ENCODE measurements at places on chromosomes 12 and 14. TPM values are rescaled to one million over a fixed set of nuclear protein-coding genes. Genes with fewer than 3 reads are reported as not detected.

DNA sequence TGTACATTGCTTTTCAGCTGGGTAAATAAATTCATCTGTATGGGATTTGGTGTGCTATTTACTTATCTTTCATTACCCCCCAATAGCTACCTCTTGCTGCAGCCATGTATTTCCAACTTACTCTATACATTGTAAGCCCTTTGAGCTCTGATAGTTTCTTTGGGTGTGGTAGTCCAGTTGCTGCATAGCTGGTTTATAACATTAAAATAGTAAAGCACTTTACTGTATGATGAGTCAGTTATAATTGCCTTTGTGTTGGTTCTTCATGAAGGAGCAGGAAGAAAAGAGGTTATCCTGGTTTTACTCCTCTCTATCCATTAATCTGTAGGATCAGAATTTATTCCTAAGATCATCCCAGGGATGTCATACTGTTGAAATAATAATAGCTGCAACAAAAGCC is 15.7 kb downstream of the TBC1D30 start:
- DNase-seq: no peak

- DNase-seq: no peak
These were observed 131.2 kb downstream of the CRADD start for GRCh38 chr12:93808169-93808899.

DNA sequence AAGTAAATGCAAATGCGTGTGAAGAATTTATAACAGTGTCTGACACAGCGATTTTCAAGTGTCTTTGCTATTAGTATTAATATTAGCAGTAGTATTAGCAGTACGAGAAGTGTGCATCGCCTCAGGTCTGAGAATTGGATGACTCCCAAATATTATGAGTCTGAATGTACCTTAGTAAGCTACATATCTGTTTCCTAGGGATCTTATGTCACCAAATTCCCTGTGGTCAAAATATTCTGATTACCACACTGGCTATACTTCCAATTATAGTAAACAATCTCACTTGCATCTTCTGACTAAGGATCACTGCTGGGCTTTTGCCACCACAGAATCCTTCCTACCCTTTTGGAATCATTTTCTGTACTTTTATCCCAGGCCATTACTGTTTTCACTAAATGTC is 396.0 kb upstream of the MIS18BP1 start:
- DNase-seq: no peak

DNA sequence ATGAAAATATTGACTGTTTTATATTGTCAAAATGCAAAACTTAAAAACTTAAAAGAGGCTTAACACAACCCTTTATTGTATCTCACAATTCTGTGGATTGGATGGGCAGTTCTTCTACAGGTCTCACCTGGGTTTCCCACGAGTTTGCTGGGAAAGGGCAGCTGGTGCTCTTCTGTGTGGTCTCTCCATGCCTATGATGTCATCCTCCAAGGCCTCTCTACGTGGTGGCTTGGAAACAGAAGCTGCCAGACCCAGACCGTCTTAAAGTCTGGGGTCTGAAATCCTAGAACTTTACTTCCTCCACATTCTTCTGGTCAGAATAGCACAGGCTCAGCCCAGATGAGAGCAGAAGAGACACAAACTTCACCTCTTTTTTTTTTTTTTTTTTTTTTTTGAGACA is 36.5 kb upstream of the KICS2 start:
- no peak for DNase-seq

- DNase-seq: no peak
These were observed 379.1 kb downstream of the APAF1 start for GRCh38 chr12:99024191-99024590.

Gene ZDHHC22
- 12.0 TPM for total RNA-seq

DNA sequence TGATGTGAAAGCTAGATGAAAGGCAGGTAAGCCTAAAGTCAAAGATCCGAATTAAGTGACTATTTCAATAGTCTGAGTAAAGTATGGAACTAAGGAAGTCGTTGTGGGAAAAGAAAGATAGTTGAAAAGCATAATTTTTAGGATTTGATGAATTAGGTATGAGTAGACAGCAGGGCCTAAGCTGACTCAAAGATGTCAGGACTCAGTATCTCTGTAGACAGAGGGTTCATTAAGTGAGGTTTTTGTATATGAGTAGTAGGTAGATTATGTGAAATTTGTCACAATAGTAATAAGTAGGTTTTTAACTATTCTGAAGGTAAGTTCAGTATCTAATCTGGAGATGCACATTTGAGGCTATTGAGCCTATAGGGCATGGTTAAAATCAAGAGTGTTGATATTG is 196.4 kb downstream of the RASSF9 start:
- DNase-seq: no peak

DNA sequence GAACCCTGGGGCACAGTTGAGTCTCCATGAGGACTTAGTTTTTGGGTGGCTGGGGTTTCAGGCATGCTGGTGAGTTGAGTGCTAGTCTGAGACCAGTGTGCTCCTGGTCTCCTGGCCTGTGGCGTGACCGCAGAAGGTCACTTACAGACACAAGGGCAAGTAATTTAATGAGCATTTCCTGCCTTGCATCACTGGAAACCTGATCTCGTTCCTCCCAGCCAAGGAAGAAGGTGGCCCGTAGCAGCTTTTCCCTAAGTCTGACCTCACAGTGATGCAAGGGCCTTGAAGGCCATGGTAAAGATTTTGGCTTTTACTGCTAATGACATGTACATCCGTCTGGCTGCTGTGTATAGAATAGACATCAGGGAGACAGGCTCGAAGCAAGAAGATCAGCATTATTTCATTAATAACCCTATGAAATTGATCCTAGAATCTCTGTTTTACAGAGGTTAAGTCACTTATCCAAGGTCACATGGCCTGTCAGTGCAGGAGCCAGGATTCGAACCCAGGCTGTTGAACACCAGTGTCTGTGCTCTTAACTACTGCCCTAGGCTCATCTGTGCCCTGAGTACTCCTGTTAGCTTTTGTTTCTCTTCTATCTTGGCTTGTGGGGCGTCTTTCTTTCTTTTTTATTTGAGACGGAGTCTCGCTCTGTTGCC is 4.6 kb downstream of the TMEM120B start:
- DNase-seq: no peak

- peak; percentile 55 for DNase-seq
These were observed 97.9 kb downstream of the RFLNA start for GRCh38 chr12:124392667-124393413.

DNA sequence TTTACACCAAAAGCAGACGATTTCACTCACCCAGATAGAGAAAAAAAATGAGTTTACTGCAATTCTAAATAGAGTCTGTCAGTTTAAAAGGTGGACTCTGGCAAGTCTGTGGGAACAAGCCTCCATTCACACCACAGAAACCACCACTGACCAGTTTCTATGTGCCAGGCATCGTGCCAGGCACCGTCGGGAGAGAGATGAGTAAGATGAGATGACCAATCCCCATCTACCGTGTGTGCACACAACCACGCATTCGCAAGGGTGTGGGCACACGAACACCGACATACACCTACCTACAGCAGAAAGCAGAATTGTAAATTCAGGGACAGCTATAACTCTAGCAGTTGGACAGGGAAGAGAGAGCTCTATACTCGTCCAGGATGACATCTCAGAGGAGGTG is 58.3 kb downstream of the PRIMA1 start:
- peak; percentile 33 for DNase-seq

DNA sequence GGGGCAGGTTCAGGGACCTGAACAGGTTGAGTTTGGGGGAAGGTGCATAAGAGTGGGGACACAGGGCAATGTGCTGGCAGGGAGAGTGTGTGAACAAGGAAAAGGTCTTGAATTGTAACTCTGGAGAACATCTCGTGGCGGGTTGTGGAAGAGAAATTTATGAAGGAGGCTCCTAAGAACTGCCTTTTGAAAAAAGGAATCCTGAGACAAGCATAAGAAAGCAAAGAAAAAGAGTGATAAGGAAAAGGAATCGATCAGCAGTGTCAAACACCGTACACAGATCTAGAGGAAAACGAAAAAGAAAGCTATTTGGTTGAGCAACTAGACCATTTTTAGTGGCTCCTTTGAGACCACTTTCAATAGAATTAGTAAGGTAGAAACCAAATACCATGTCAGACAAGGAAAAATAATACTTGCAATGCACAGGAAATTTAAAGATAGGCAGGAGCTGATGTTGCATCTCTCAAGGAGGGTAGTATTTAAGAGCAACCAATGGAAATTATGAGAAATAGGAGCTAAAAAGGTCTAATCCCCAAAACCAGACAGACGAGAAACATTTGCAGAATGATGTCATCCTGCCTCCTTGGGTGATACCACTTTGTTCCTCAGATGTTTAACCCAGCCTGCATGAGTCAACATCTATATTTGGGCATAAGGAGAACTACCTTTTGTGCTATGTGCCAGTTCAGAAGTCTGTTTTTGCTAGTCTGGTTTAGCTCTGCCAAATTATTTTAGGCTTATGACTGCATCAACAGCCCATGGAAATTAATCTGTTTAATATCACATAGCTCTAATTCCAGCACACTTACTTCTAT is 64.5 kb upstream of the STK38L start:
- no peak for DNase-seq

Gene GLT1D1
- total RNA-seq: 8.9 TPM

DNA sequence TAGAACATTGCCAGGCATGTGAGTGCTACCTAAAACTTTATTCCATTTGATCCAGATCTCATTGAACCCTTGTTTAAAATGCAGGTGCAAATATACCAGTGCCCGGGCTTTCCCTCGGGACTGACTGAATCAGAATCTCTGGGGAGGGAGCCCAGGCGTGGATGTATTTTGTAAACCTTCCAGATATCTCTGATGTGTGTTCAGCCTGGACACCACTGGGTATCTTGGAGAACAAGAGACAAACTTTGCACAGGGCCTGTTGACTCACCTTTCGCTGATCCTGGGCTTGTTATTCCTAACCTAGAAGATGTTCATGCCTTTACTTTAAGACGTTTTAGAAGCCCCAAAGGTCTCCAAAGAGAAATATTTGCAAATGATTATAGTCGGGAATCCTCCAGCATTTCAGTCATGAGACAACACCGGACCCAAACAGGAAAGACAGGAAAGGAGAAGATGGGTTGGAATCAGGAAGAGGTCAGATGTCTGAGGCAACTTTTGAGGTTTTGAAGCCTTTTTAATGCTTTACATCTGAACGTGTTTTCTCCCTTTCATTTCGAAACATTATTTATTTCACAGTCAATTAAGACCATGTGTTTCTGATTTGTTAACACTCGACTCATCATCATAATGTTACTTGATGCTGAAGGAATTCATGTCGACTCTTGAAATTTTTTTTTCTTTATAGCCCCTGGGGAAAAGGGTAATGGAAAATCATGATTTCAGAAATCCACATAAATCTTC is 118.6 kb downstream of the PLXNC1 start:
- no peak for DNase-seq

Gene COX6A1
- 367 TPM for total RNA-seq

DNA sequence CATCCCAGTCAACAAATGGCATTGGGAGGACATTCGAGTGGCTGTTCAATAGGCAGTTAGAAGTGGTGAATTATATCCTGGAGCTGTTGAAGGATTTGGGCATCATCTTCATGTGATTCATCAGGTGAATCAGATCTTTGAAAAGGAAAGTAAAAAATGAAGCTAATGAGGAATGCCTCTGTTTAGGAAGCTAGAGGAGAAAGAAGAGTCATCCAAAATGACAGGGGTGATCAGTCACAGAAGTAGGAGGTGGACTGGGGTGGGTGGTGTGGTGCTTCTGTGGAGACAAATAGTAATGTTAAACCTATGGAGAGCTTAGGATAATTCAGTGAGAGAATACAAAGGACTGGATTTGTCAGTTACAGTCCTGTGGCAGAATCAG is 32.7 kb downstream of the DIP2B start:
- DNase-seq: no peak

DNA sequence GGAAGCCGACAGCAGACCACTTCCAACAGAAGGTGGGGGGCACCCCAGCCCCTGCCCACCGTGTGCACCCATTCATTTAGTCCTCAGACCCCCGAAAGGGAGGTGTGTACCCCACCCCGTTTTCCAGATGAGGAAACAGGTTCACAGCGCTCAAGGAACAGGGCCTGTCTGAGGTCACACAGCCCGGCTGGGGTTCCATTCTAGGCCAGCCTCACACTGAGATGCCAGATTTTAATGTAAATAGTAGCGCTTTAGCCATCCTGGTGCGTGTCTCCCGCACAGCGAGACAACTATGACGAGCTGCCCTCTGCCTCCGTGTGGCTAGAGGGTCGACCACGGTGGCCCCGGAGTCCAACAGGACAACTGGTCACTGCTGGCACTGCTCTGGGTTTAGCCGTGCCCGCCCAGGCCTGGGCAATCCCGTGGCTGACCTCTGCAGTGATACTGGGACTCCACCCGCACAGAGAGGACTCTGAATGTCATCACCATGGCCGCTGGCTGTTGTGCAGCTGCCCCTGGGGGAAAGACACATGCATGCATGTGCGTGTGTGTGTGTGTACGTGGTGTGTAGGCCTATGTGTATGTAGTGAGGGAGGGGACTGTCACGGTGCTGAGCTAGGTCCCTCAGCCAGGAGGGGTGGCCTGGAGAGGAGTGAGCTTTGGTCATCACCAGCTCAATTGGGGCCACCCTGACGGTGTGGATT is 31.6 kb downstream of the BEGAIN start:
- DNase-seq: no peak

GRCh38 chr14:69539631-69540410 is 34.9 kb downstream of the CCDC177 start:
- DNase-seq: no peak

Gene TAS2R13
- total RNA-seq: 8.3 TPM

GRCh38 chr12:48339442-48340117 is 11.1 kb downstream of the ZNF641 start:
- no peak for DNase-seq

DNA sequence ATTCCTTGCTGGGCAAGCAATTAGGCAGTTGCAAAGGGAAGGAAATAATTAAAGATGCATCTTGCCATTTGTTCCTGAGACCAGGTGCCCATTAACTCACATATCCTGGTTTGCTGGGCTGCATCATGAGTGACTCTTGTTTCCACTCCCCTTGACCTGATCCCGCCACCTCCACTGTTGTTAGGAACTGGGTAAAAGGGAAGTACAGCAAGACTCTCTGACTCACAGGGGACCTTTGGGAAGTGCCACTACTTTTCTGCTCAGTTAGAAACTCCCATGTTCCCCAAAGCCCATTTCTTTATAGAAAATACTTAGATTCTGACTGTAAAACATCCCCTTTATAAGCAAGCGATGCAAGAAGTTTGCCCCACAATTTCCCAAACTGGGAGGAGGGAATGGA is 186.0 kb upstream of the BCL2L14 start:
- no peak for DNase-seq

DNA sequence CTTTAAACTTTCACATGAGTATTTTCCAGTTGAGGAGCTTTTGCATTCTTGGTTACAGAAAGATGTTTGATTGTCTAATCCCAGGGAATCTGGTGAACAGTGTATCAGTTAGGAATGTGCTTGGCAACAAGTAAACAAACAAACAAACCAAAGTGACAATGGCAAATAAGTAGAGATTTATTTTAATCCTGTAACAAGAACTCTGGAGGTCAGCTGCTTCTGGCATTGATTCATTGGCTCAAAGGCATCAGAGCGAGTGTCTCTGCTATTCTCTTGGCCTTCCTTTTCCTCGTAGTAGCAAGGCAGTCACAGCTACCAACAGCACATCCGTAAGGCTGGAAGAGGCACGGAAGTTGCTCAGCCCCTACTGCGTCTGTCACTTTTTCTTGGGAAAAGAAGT is 37.2 kb downstream of the CRADD start:
- no peak for DNase-seq

- no peak for DNase-seq
These were observed 69.7 kb downstream of the SEC23A start for GRCh38 chr14:39033371-39033770.

GRCh38 chr12:20128928-20129327 is 239.4 kb upstream of the PDE3A start:
- DNase-seq: no peak

Measured in occipital lobe (tissue), 3 donors.